DMS 273 treated with DMSO at 0.1 percent for 48 hours (cell line): ENCODE measurements at places on chromosomes 5 and 9.
A peak's percentile ranks its signal among the peaks of the same experiment; 100 is the strongest.

GRCh38 chr9:31573561-31573960, 810.9 kb upstream of the ACO1 start:
- no peak for DNase-seq

GRCh38 chr9:90098408-90098807, 493.6 kb downstream of the GADD45G start:
- DNase-seq: no peak

GRCh38 chr5:117889596-117889995, 1098.8 kb downstream of the DTWD2 start:
- no peak for DNase-seq

- DNase-seq: peak; percentile 20
These were observed 1050.2 kb downstream of the CDH12 start for GRCh38 chr5:21802869-21803490.

DNA sequence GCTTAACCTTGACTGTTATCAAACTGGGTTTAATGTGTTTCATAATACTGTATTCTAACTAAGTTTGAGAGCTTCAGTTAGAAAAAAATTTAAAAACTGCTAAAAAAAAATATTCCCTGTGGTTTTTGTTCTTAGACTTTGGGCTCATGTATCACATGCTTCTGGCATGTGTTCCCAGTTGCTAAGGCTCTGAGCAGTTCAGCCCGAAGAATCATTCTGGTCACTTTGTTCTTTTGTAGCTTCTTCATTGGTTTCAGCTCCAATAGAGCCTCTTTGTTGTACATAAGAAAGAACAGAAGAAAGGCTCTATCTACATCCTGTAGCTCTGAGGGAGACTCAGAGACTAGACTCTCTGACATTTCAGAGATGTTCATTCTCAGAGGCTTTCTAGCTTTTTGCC, 25.6 kb downstream of the KCNN2 start:
- DNase-seq: no peak

DNA sequence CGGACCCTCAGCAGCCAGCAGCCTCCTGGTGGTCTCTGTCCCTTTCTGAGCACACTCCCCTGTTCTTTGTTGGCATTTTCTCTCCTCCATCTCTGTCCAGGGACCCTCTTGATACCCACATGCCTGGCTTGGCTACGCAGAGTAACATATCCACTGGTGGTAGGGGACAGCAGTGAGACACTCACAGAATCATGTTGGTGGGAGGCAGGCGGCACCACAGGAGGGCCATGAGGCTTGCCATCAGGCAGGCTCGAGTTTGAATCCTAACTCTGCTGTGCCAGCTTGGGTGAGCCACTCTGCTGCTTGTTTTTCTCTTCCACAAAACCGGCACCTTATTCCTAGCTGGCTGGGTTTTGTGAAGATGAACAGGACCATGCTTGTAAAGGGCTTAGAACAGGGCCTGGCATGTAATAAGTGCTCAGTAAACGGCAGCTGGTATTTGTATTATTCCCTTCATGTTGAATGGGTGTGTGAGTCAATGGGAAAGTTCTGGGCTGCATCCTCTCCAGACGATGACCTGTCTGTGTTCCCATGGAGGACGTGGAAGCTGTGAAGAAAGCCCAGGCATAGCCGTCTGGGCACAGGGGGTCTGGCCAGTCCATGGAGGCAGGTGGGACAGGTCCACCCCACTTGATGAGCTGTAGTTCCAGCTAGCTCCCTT, 2.3 kb downstream of the COL27A1 start:
- DNase-seq: no peak

DNA sequence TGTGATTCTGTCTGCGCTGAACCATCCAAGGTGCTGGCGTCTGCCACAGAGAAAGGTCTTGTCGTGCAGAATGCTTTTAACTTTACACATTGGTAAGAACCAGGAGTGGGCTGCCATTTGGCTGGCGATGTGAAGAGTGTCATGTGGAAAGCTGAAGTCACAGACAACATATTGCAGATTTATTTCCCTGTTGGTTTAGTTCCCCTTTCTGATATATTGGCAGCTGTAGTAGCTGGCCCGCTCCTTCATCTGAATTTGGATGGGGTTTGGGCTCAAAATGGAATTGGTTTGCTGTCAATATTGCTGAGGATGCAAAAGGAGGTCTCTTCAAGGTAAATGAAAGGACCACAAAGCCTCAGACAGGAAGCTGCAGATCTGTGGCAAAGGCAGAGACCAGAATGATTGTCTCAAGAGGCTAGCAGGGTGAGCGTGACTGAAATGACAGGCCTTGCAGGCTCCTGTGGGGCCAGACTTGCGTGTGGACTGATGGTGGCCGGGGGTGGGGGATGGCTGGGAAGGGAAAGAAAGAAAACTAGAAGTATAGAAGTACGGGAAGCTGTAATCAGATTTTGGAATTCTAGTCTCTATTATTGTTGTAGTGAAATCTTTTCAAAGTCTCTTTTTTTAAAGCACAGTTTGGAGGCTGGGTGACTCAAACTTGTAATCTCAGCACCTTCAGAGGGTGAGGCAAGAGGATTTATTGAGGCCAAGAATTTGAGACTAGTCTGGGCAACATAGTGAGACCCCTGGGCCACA, 25.1 kb upstream of the CD180 start:
- DNase-seq: no peak
